BE2C (cell line): ENCODE measurements at places on chromosomes 5 and 9.

GRCh38 chr9:20621471-20622329 lies 599 bp downstream of the MLLT3 start:
- DNase-seq, result peak; percentile 70

- no peak for DNase-seq
Measured at GRCh38 chr5:72234265-72234700, 85.8 kb downstream of the MRPS27 start.

DNA sequence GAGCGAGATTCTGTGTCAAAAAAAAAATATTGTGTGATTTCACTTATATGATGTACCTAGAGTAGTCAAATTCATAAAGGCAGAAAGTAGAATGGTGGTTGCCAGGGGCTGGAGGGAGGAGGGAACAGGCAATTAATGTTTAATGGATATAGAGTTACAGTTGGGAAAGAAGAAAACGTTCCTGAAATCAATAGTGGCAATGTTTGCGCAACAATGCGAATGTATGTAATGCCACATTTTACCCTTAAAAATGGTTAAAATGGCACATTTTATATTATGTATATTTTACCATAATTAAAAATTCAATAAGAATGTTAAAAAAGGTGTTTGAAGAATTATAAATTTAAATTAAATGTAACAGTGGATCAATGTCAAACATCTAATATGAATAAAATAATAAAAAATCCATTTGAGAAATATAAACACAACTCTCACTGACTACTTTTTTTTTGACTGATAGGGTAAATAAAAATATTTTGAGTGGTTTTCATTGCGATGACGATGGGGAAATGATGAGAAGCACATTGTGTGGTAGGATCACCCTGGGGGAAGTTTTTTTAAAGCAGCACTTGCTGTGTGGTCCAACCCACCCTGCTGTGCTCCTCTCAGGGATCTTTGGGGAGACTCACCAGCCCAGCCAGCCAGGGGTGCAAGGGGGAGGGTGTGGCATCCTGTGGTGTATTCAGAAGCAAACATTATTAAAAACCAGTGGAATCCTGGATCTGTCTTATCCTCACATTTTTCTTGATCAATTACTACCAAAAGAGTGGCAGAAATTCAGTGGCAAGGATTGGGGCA lies 4.3 kb downstream of the FYB1 start:
- DNase-seq, result no peak

GRCh38 chr5:179870403-179870903 lies 11.8 kb upstream of the MRNIP start:
- peak; percentile 60 for DNase-seq

GRCh38 chr9:18569941-18570630 lies 96.1 kb downstream of the ADAMTSL1 start:
- DNase-seq, result no peak

DNA sequence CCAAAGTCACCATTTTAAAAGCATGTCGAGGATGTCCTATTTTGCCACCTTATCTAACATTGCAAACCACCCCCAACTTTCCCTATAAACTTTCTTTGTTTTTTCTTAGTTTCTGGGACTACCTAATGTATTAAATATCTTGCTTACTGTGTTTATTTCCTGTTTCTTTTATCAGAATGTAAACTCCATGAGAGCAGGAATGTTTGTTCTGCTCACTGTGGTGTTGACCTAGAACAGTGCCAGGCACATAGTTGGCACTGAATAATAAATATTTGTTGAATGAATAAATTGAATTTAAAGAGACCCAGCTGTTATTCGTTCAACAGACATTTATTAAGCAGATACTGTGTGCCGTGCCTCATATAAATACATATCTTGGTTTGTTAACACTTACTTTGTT lies 35.2 kb downstream of the MACIR start:
- DNase-seq, result no peak

DNA sequence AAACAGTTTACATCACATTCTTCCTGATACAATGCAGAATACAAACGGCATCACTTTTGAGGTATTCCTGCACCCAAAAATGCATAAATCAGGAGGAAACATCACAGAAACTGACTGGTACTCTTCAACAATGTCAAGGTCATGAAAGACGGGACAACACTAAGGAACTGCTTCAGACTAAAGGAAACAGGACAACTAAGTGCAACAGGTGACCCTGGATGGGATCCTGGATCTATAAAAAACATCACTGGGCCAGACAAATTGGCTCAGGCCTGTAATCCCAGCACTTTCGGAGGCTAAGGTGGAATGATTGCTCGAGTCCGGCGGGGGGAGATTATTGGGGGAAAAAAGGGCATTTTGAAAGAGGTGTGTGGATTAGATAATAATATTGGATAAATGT lies 22.6 kb downstream of the BTNL9 start:
- no peak for DNase-seq

GRCh38 chr9:104313396-104314110 lies 190.5 kb upstream of the OR13F1 start:
- no peak for DNase-seq

DNA sequence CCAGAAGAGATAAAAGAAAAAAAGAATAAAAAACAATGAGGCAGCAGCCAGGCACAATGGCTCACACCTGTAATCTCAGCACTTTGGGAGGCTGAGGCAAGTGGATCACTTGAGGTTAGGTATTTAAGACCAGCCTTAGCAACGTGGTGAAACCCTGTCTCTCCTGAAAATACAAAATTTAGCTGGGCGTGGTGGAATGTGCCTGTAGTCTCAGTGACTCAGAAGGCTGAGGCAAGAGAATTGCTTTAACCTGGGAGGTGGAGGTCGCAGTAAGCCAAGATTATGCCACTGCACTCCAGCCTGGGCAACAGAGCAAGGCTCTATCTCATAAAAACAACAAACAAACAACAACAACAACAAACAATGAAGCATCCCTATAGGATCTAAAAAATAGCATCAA lies 121.5 kb downstream of the HMHB1 start:
- DNase-seq, result no peak

DNA sequence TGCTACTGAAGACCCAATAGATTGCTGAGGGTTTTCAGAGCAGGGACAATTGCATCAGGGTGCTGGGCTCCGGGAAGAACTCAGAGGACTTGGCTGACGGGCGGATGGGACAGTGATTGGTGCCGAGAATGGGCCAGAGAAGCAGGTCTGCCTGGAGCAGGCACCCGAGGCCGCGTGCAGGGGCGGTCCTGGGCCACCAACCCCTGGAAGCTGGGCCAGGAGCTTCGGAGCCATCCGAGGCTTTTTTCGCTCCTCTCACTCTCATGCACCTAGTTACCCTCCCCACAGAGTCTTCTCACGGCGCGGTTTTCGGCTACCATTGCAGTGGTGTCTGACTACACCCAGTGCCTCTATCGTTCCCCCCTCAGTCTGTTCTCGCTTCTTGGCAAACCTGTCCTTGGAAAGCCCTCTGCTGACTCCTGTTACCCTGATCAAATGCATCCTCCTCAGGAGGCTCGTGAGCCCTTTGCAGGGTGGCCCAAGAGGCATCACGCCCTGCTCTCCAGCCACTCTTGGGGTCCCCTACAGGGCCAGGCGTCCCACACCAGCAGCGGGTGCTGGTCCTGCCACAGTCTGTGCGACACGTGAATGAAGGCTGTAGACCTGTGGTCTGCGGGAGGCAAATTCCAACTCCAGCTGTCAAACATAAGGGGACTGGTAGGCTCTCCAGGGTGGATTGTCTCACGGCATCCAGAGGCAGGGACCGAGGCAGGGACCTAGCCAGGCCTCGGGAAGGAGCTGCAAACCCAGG lies 1.2 kb upstream of the CLPTM1L start:
- DNase-seq, result no peak

DNA sequence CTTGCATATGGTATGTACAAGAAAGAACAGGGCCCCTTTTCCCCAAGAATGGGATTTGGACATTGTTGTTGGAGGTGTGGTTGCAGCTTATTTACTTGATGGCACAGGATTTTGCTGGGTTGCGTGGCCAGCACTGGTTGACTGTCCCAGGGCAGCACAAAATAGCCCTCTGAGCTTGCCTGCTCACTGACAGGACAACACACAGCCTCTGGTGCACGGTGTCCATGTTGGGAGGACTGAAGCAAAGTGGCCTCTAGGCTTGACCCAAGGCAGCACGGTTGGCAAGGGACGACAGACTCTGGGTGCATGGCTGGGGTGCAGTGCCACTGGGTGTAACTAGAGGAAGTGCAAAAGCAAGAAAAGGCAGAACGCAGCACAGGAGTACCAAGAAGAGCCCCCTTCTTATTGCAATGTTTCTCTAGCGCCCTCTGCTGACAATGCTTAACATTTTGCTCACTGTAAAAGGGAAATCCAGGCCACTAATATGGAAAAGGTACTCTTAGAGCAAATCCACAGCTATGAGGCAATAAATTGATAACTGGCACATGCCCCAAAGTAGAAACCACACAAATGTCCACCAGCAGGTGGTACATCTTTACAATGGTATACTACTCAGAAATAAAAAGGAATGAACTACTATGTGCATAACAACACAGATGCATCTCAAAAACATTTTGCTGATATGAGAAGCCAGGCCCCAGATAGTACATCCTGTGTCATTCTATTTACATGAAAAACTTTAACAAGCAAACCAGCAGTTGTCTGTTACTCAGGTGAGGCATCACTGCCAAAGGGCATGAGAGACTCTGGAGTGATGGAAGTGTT lies 47.4 kb upstream of the BARX1 start:
- DNase-seq, result peak; percentile 63

DNA sequence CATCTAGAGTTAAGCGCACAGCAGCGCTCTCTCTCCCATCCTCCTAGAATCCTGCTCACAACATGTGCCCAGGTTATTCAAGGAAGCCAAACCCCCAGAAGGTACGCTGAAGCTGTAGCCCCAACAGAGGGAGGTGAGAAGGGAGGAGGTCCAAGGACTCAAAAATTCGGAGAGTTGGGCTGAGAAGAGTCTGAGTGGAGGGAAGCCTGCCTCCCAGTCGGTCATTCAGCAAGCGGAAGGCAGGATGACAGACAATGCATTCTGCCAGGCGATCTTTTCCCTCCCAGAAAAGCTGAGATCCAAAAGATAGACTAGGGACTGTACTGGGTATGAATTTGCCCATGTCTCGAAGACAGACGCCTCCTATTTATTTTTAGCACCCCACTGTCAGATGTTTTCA lies 189.2 kb downstream of the FRMD3 start:
- DNase-seq, result no peak

- no peak for DNase-seq
Measured at GRCh38 chr9:94210616-94211603, 48.2 kb upstream of the ZNF169 start.
